CD4-positive, alpha-beta T cell treated with Interleukin-6 at 100 ng/mL for 8 hours (primary cell): ENCODE measurements at places on chromosomes 3 and 15.

- no peak for DNase-seq
Observed at GRCh38 chr15:80581976-80582375, 113.1 kb upstream of the ABHD17C start.

DNA sequence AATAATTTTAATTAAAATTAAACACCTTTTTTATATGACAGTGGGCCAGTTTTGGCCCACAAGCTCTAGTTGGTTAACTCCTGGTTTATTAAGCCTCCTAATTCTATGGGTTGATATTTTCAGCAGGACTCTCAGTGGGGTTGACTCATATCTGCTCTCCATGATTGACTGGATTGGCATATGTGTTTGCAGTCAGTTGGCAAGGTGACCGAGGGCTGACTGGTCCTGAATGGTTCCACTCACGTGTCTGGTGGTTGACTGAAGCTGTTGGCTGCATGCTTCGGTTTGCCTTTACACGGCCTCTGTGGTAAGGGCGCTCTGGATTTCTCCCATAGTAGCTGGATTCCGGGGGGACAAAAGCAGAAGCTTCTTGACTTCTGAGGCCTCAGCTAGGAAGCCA lies 65.3 kb upstream of the ZNF280D start:
- no peak for DNase-seq

DNA sequence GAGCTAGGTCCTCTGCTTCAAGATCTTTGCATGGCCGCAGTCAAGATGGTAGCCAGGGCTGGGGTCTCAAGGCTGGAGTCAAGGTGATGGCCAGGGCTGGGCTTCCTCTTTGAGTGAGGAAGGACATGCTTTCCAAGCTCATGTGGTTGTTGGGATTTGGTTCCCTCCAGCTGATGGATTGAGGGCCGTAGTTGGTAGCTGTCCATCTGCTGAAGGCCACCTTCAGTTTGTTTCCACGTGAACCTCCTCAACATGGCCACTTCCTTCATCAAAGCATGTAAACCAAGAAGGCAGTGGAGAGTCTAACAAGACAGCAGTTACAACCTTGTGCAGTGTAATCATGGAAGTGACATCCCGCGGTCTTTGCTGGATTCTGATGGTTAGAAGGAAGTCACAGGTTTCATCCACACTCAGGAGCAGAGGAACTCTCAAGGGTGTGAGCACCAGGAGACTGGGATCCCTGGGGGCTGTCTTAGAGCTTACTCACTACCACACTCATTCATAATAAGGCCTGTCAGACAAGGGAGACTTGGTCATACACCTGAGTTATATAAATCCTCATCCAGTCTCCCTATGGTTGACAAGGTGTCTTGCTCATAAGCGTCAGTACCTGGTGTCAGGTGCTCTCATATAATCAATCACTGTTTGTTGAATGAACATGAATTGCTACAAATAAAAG lies 42.1 kb downstream of the ABHD5 start:
- DNase-seq: no peak

DNA sequence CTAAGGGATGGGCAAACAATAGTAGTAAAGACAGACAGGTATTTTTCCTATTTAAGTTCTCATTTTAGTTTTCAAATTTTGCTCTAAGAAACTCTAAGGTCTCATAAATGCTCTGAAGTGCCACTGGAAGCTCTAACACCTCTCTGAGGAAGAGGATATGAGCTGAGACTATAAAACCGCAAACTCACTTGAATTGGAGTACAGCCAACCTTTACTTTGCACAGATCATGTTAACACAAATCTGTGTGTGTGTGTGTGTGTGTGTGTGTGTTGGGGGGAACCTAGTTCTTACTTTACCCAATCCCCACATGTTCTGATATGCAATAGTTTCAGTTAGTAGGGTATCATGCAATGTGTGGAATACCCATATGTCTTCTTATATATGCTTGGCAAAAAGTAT lies 446.8 kb downstream of the CHL1 start:
- no peak for DNase-seq

- DNase-seq: no peak
Observed at GRCh38 chr3:13491206-13491974, 11.3 kb downstream of the HDAC11 start.

GRCh38 chr3:34364335-34364734 lies 565.9 kb downstream of the PDCD6IP start:
- no peak for DNase-seq

GRCh38 chr3:71447803-71448202 lies 135.7 kb downstream of the FOXP1 start:
- peak; percentile 33 for DNase-seq

DNA sequence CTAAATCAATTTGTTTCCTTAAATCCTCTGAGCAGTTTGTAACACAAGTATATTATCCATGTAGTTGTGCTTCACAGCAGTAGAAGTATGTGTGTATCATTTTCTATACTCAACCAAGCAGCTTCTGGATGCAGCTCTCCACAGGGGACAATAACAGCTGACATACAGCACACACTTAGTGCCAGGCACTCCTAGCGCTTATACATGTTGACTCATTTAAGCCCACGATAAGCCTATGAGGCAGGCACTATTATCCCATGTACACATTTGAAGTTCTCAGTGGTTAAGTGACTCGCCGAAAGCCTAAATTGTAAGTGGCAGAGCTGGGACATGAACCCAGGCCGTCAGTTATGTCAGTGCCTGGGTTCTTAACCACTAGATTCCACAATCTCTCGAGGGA lies 20.3 kb upstream of the LPP start:
- no peak for DNase-seq

- no peak for DNase-seq
Observed at GRCh38 chr3:76311941-76312340, 526.6 kb upstream of the ZNF717 start.

DNA sequence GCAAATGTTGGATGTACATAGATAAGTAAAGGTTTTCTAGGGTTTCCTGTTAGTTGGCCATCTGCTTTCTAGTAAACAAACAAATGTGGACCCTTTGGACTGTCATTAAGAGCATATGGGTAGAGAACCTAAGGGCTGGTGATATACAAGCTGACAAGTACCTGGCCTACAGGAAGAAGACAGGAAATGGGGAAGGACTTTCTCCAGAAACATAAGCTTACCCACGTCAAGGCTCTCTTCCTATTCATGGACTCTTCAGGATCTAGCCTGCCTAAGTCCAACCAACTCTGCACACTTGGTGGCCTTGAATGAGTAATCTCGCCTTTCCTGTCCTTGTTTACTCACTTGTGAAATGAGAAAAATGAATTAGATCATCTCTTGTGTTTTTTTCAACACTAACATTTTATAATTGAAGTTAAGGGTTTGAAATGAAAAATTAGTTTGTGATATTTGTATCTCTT lies 22.2 kb upstream of the GOLIM4 start:
- DNase-seq: no peak

DNA sequence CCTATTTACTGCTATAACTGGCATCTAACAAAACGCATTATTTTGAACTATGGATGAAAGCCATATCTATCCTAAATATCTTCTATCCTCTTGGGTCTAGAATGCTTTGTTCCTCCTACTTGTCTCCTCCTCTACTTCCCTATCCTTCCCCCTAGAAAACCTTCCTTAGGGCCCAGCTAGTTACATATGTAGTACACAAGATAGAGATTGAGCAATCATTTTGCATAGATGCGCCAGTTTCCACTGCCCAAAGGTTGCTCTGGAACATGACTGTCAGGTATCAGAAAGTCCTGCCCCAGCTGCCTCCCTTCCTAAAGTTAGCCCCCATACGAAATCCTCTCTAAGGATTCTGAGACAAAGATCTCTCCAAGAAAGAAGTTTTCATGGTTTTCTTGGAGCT lies 55.1 kb downstream of the GPR160 start:
- DNase-seq: no peak

DNA sequence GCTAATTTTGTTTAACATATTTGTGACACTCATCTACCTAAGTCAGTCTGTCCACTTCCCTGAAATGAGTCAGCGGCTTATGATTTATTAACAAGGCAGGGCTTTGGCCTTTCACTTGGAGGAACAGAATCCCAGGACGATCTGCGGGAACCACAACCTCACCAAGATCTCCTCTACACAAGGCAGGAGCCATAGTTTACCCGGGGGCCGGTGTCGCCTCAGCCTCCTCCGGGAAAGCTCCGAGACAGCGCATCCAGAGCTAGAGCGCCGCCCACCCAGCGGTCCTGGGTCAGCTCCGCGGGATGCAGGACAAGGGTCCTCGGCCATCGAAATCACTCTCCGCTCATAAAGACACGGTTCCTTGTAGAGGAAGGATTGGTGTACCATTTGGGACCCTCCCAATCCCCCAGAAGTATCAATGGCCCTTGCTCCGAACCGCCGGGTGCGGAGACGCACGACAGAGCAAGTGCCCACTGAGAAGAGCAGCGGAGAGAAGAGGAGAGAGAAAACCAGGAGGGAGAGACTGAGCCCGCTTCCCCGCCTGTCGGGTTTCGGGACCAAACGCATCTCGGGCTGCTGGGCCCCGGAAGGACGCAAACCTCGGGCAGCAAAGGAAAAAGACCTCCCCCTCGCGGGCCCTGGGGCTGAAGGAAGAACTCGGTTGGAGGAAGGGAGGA lies 13.1 kb upstream of the ALCAM start:
- DNase-seq: no peak

- DNase-seq: no peak
Observed at GRCh38 chr3:188542196-188542595, 388.2 kb downstream of the LPP start.

DNA sequence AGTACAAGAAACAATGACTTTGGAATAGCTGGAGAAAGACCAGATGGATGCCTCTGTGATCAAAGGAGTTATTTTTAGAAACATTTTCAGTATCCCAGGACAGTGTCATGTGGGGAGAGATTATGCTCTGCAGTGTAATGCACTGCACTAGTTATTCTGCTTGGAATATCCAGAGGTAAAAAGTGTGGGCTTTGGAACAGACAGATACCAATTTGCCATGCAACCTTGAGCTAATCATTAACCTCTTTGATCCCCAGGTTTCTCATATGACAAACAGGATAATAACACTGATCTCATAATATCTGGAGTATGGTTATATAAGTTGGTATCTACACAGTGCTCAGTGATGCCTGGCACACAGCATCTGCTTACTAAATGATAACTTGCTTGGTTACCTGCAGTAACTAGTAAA lies 12.2 kb upstream of the SLC7A14 start:
- DNase-seq: no peak

- DNase-seq: no peak
Observed at GRCh38 chr3:16171825-16172224, 2.7 kb upstream of the GALNT15 start.

DNA sequence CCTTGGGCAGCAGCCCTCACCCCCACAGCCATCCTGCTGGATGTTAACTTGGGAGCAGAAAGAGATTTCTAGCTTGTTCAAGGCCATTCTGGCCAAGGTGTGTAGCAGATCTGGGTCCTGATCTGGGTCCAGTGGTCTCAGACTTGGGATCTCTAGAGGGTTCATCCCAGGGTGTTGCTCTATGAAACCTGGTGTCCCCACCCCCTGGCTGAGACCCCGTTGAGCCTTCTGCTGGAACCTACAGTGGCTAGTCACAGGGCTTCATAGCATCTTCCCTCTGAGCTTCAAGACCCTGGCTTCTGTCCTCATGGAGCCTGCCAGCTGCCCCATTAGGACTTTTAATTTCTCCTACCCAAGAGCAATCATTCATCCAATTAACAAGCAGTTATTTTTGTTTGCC lies 64.3 kb downstream of the EPHB1 start:
- DNase-seq: no peak

DNA sequence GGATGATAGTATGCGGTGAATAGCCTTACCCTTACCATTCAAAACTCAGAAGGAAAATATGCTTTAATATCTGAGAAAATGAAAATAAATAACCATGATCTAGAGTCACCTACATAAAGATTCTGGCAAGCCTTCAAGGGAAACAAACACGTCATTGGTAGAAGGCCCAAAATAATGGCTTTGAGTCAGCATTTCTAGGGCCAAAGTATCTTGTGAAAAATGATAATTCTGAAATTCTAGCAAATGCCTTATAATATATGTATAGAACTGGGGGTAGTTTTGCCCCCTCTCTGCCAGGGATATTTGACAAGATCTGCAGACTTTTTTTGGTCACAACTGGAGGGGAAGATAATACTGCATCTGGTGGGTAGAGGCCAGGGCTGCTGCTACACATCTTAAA lies 15.4 kb downstream of the PLSCR1 start:
- DNase-seq: no peak

DNA sequence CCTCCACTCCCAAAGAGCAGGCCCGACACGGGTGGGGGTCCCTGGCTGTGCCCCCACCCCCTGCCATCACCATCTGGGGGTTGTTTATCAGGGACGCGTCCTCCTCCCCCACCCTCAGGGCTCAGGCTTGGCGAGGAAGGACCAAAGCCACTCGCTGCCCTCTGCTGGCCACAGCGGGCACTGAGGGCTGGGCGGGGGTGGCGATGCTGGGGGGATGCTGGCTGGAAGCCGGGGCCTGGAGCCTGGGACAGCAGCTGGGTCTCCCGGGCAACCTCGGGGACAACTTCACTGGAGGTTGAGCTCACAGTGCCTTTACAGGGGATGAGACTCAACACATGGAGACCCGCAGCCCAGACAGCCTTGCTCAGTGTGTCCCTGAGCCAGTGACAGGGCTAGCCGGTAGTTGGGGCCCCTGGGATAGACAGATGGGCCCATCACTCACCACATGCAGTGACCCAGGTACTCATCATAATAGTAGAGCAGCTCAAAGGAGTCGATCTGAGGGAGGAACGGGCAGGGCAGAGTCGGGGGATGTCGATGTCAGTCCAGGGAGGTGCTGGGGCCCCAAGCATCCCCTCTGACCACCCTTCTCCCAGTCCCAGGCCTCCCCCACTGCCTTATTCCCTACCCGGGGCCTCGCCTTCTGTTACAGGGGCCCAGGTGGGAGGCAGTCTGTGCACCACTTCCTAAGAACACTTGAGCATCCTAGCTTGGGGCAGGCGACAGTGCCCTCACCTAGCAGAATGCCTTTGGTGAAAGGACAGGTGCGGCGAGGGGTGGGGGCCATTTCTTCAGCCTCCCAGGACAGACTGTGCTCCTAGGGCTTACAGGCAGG lies 5.9 kb upstream of the CALML4 start:
- DNase-seq: peak; percentile 21

DNA sequence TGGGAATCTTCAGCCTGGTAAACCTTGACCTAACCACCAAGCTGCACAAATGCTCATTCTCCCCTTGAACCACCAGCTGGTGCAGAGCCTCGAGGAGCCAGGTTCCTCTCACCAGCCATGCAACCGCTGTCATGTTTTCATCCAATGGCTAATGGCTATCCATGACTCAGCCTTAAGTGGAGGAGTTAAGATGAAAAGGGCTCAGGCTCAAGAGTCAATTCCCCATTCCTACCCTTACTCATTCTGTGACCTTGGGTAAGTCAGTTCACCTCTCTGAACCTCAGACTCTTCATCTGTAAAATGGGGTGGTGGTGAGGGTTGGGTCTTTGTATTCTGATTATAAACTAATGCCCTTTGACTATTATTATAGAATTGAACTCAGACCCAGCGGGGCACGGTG lies 515.6 kb downstream of the SHQ1 start:
- no peak for DNase-seq

GRCh38 chr3:128854475-128854874 lies 24.9 kb upstream of the ACAD9 start:
- DNase-seq: no peak

GRCh38 chr15:75073197-75073596 lies 49.8 kb downstream of the PPCDC start:
- DNase-seq: no peak

GRCh38 chr15:64629063-64629462 lies 146.3 kb downstream of the RBPMS2 start:
- DNase-seq: no peak
